ENCODE measurements at places on chromosomes 6 and 20. TPM values are rescaled to one million over a fixed set of nuclear protein-coding genes. Genes with fewer than 3 reads are reported as not detected.

- H3K27ac ChIP-seq, result no peak overlapping the region
- no peak overlapping the region for H3K4me3 ChIP-seq
- peaks cover 79% of the 10 kb centered on the region for H3K27me3 ChIP-seq
These were observed 9.1 kb upstream of the FOXP4 start for GRCh38 chr6:41536795-41537758.

DNA sequence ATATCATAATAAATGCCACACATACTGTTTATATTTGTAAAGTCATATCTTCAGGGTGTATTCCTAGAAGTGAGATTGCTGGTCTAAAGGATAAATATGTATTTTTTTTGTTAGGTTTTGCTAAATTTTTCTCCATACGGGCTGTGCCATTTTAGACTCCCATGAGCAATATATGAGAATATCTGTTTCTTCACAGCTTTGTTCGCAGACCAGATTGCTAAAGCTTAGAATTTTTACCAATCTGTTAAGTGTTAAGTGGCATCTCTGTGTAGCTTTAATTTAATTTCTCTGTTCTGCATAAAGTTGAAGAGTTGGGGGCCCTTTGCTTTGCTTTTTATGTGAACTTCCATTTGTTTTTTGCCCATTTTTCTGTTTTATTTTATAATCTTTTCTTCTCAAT, 32.3 kb upstream of the NUS1 start:
- H3K27ac ChIP-seq, result no peak overlapping the region
- H3K4me1 ChIP-seq, result no peaks in the 10 kb centered on the region
- no peaks in the 10 kb centered on the region for H3K36me3 ChIP-seq
- no peaks in the 10 kb centered on the region for H3K27me3 ChIP-seq

GRCh38 chr20:3681352-3681930, 369 bp downstream of the ADAM33 start:
- no peak for DNase-seq
- H3K27ac ChIP-seq, result no peak overlapping the region
- no peak overlapping the region for H3K4me3 ChIP-seq
- no peaks in the 10 kb centered on the region for H3K4me1 ChIP-seq

PGC gene
- total RNA-seq, result not detected

DNA sequence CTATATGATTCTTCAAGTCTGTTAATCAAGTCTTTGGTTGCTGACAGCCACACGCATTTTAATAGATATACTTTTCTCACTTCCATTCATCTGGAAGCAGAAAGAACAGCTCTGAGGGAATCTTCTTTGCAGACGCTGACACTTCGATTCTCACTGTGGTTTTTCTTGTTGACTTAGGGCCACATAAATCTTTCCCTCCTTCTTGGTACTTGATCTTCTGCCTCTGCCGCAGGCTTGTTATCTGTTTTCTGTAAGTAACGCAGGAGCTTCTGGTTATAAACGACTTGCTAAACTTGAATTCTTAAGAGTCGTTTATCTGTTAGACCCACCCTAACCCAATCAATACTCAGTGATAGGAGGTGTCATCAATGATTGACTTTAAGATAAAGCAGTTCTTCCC, 268.8 kb upstream of the SULF2 start:
- H3K36me3 ChIP-seq, result no peaks in the 10 kb centered on the region
- no peak overlapping the region for H3K27ac ChIP-seq
- no peak for DNase-seq
- H3K4me1 ChIP-seq, result no peaks in the 10 kb centered on the region
- H3K4me3 ChIP-seq, result no peak overlapping the region

DNA sequence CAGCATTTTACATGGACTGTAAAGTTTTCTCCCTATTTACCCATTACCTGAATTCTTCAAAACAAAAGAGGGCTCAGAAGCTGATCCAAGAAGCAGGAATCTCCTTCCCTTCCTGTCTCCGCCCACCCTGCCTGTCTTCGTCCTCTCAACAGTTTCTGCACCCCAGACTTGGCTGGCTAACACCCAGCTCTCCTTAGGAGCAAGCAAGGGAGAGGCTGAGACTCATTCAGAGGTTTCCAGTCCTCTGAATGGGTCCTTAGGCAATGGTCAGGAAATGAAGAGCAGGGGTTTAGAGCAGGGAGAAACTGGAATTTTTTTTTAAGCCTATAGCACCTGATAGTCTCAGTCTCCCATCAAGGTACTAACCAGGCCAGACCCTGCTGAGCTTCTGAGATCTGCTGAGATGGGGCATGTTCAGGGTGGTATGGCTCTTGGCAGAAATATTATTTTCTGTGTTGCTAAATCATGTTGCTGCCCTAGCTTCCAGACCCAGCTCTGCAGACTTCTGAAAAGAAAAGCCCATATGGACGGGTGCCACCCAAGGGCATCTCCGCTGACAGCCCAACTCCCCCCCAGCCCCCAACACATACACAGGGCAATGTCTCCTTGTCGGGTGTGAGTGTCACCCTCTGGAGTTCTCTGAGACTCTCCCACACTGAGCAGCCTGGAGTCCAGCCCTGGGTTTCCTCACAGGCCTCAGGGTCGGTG, 74.6 kb upstream of the CD93 start:
- H3K27ac ChIP-seq, result no peak overlapping the region
- no peaks in the 10 kb centered on the region for H3K36me3 ChIP-seq
- no peak overlapping the region for H3K4me3 ChIP-seq
- H3K4me1 ChIP-seq, result peaks cover 12% of the 10 kb centered on the region
